ENCODE measurements at places on chromosomes 5 and 9. TPM values are rescaled to one million over a fixed set of nuclear protein-coding genes. Genes with fewer than 3 reads are reported as not detected.

The SPOUT1 gene
- total RNA-seq = 82.3 TPM

The GLRA1 gene
- not detected for total RNA-seq

The LHX3 gene
- total RNA-seq = not detected

The PRRC2B gene
- total RNA-seq = 157 TPM

The PPP2R2B gene
- not detected for total RNA-seq

The TMEM174 gene
- total RNA-seq = not detected
